RWPE1 (cell line): ENCODE measurements at places on chromosomes 6 and 20.

DNA sequence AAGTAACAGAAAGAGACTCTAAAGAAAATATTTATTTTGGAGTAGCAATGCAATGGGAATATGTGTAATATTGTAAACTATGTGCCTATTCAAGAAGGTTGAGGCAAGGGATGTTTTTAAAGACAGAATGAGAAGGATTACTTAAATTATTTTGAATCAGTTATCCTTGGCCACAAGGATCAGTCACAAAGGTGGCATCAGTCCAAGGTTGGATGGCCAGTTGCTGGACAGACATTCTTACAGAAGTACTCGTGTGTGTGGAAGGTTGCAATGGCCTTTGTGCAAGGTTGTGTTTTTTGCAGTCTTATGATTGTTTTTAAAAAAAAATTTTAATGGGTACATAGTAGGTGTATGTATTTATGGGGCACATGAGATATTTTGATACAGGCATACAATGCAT, 2.0 kb downstream of the QRSL1 start:
- no peak for DNase-seq

DNA sequence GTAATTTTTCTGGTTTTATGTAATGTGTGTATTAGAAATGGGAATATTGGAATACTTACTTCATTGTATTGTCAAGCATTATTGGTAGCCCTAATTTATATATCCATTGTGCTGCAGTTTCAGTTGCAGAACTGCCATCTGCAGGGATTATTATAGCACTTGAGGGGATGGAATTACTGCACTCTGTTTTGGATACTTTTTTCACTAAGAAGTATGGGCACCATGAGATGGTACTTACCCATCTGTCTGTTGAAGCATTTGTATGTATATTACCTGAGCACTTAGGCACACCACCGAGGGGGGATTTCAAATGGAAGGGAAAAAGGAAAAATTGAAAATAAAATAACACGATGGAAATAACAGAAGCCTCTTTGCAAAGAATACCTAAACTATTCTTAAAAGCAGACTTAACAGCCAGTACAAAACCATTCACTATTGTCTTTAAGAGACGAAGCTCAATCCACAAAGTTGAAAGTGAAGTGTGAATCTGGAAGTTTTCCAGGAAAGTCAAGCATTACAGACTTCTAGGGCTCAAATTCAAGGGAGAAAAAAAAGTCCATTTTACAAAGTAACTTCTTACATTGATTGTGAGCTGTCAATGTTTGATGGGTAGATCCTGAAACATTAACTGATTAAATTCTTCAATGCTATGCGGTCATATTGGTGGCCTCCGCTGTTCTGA, 318.7 kb downstream of the SOX4 start:
- DNase-seq = no peak

DNA sequence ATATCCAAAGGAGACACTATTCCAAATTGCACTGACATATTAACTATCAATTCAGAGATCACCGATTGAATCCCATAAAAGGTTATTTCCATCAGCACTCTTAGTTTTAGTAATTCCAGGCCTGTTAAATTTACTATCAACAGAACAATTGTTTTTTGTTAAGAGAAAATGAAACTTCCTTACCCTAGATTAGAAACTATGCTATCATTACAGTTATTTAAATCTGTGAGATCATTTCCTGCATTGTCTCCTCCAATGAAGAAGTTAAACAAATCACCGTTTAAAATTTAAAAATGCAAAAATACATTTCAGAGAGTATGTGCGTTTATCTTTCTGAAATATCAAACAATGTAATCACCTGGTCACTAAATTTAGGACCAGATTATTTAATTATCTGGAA, 57.5 kb downstream of the HIVEP2 start:
- no peak for DNase-seq

GRCh38 chr6:69693762-69694161, 103.0 kb downstream of the LMBRD1 start:
- DNase-seq = no peak

DNA sequence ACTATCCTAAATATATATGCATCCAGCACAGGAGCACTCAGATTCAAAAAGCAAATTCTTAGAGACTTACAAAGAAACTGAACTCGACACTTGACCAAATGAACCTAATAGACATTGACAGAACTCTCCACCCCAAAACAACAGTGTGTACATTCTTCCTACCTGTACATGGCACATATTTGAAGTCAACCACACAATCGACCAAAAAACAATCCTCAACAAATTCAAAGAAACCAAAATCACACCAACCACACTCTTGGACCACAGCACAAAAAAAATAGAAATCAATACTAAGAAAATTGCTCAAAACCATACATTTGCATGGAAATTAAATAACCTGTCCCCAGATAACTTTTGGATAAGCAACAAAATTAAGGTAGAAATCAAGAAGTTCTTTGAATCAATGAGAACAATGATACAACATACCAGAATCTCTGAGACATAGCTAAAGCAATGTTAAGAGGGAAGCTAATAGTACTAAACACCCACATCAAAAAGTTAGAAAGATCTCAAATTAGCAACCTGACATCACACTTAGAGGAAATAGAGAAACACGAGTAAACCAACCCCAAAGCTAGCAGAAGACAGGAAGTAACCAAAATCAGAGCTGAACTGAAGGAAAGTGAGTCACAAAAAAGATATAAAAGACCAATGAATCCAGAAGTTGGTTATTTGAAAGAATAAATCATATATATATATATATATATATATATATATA, 12.5 kb upstream of the TREM1 start:
- DNase-seq = no peak

DNA sequence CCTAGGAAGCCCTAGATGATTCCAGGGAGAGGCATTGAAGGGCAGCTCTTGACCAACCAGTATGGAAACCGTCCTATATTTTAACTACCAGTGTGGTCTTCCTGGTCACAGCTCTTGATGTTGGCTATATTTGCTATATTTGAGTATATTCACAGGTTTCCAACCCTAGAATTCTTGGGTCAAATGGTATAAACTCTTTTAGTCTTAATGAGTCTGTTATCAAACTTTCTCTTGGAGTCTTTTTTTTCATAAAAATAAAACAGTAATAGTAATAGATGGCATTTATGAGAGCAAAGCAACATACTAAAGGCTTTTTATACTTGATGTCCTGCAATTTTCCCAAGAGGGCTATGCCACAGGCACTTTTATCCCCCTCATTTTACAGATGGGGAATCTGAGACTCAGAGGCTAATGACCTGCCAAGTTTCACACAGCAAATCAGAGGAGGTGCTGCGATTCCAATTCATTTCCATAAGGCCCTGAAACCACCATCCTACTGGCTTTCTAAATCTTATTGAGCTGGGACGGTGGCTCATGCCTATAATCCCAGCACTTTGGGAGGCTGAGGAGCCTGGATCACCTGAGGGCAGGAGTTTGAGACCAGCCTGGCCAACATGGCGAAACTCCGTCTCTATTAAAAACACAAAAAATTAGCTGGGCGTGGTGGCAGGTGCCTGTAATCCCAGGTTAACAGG, 217.2 kb upstream of the ZNF217 start:
- DNase-seq = no peak

GRCh38 chr6:168216117-168216516, 103.5 kb downstream of the DACT2 start:
- no peak for DNase-seq

GRCh38 chr20:63493563-63494020, 5.3 kb downstream of the EEF1A2 start:
- DNase-seq = no peak
